GM04503 (cell line): ENCODE measurements at places on chromosomes 12 and 14.
A peak's percentile ranks its signal among the peaks of the same experiment; 100 is the strongest.

DNA sequence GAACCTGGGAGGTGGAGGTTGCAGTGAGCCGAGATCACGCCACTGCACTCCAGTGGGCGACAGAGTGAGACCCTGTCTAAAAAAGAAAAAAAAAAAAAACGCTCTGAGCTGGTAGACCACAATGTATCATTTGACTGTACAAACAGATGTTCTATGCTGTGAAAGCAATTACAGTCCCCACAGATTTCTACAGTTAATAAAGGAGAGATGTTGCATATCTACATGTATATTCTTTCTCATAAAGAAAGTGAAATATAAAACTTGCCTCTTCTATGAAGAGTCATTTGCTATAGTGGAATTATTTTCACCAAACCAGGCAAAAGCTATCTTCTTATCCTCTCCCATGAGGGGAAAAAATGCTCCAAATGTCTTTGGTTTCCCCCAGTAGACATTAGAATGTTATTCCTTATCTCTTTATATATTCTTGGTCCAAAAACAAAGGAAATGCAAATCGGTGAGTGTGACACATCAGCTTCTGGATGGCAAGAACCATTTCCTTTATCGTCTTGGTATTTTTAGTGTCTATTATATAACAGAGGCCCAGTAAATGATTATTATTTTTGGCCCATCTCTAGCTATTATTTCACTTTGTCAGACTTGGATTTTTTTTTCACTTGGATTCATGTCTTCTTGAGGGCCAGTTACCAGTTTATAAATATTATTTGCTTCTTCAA, 230.4 kb downstream of the SSPN start:
- DNase-seq: no peak

GRCh38 chr12:53552361-53553327, 45.4 kb upstream of the NPFF start:
- no peak for DNase-seq

- no peak for DNase-seq
Measured at GRCh38 chr12:32897687-32898573, 1.4 kb upstream of the PKP2 start.

DNA sequence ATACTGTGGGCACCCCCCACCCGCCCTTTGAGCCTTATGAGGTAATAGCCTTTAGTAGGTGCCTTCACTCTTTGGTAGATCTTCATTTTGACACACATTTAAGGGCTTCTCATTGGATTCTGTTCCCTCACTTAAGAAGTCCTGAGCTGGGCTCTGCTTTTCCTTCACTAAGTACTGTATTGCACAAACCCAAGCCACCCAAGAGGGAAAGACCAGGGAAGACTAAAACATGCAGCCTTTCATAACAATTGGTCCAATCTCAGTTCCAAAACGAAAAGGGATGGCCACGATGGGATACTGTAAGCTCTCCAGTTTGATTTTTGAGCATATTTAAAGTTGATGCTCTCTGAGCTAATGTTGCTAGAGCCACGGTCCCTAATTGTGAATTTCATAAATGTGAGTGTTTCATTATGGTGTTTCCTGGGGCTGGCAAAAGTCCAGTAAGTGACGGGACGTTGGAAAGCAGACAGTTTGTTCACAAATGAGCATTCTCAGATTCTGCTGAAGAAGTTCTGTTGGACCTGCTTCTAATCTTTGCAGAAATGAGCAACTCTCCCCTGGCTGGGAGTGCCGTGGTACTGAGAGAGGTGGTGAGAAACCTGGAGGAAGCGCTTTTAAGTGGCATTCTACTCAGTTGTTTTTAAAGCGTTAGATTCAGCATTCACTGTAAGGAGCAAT, 9.4 kb downstream of the SSPN start:
- no peak for DNase-seq

- DNase-seq: no peak
Measured at GRCh38 chr12:112480931-112481330, 62.2 kb downstream of the PTPN11 start.

- no peak for DNase-seq
Measured at GRCh38 chr12:31931796-31932715, 27.2 kb upstream of the RESF1 start.

GRCh38 chr12:125131958-125132357, 66.7 kb downstream of the AACS start:
- no peak for DNase-seq

DNA sequence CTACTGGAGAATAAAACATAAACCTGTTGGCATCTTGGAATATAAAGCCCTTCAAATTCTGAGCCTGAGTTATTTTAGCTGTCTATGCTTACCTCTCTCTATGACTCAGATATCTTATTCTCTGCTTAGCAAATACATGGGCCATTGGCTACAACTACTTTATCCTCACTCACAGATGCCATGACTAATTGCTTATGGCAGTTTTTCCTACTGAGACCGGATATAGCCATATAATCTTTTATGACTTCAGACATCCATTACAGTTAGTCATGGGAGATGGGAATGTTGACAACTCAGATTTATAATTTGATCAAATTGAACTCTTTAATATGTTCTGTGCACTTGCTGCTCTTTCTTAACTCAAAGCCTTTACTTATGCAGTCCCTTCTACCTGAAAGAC, 502.4 kb upstream of the ATP2B1 start:
- peak; percentile 64 for DNase-seq

DNA sequence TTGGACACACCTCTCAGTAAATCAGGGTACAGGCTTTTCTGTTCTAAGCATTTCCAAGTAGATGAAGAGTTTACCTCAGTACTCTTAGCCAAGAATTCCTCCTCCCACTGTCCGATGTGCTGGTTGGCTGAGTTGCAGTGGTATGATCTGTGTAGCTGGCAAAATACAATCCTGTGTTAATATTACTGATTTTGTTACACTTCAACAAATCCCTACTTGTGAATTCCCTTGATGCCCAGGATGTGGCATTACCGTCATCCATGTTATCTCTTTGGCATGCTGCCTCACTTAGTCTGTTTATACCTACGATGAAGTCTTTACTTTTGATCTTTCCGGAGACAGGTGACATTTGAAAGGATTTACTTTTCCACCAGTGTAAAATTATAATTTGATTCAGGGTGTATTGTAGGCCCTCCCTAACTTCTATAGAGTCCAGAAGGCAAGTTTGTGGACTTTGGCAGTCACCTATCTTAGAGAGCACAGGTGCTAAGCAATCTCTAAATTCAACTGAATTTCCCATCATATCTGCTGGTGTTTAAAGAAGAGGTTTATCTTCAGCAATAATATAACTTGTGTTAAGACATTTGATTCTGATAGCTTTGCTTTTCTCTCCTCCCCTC, 10.1 kb downstream of the CCDC196 start:
- DNase-seq: no peak

GRCh38 chr12:114140576-114140975, 174.5 kb upstream of the RBM19 start:
- no peak for DNase-seq

GRCh38 chr12:120194226-120194533, 335 bp downstream of the GCN1 start:
- no peak for DNase-seq

DNA sequence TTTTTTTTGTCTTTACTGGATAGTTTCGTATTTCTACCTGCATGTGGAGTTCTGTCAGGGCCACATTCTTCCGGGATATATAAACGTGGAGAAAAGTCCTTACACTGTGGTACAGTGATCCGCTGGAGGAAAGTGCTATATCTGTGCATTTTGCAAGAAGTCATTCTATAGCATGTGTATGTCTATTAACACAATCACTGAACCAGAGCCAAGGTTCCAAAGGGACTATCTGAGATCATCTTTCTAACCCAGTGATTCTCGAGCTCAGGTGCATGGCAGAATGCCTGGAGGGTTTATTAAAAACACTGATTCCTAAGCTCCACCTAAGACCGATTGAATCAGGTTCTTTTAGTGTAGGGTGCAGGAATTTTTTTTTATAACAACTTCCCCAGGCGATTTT, 354.0 kb downstream of the NRXN3 start:
- DNase-seq: no peak

- DNase-seq: peak; percentile 94
Measured at GRCh38 chr12:48681710-48682532, at the start of gene KANSL2. Gene KANSL2, minus strand, starts transcription at chr12:48682238. Its CDS starts 606 bp downstream, at chr12:48681632.

GRCh38 chr14:102325791-102326345, 6.3 kb downstream of the ZNF839 start:
- no peak for DNase-seq
